Aorta (tissue), 5 donors: ENCODE measurements at places on chromosomes 12 and 14. TPM values are rescaled to one million over a fixed set of nuclear protein-coding genes. Genes with fewer than 3 reads are reported as not detected.

The PLA2G1B gene
- 2.0 TPM for polyA plus RNA-seq

The SERPINA5 gene
- polyA plus RNA-seq = not detected

The GOLGA5 gene
- polyA plus RNA-seq = 31.8 TPM

The ZNF740 gene
- polyA plus RNA-seq = 4.1 TPM

The IRAK3 gene
- 5.0 TPM for polyA plus RNA-seq

The ERBB3 gene
- 9.6 TPM for polyA plus RNA-seq

The ARL1 gene
- 38.9 TPM for polyA plus RNA-seq

The CD63 gene
- 1,323 TPM for polyA plus RNA-seq

The KRT81 gene
- not detected for polyA plus RNA-seq

The HECTD1 gene
- 23.5 TPM for polyA plus RNA-seq

The M6PR gene
- polyA plus RNA-seq = 38.6 TPM

The P2RX2 gene
- polyA plus RNA-seq = not detected

The ZDHHC22 gene
- not detected for polyA plus RNA-seq

The TCTN1 gene
- polyA plus RNA-seq = 21.0 TPM

The LRRC43 gene
- not detected for polyA plus RNA-seq

The SLC5A8 gene
- not detected for polyA plus RNA-seq

The TXNDC16 gene
- polyA plus RNA-seq = 2.5 TPM

The FAM161B gene
- polyA plus RNA-seq = 4.4 TPM

The ADCK1 gene
- 2.4 TPM for polyA plus RNA-seq

The TAS2R46 gene
- polyA plus RNA-seq = not detected

The SELPLG gene
- polyA plus RNA-seq = 5.4 TPM
